AG04449 (cell line): ENCODE measurements at places on chromosomes 1 and 21.
A peak's percentile ranks its signal among the peaks of the same experiment; 100 is the strongest.

DNA sequence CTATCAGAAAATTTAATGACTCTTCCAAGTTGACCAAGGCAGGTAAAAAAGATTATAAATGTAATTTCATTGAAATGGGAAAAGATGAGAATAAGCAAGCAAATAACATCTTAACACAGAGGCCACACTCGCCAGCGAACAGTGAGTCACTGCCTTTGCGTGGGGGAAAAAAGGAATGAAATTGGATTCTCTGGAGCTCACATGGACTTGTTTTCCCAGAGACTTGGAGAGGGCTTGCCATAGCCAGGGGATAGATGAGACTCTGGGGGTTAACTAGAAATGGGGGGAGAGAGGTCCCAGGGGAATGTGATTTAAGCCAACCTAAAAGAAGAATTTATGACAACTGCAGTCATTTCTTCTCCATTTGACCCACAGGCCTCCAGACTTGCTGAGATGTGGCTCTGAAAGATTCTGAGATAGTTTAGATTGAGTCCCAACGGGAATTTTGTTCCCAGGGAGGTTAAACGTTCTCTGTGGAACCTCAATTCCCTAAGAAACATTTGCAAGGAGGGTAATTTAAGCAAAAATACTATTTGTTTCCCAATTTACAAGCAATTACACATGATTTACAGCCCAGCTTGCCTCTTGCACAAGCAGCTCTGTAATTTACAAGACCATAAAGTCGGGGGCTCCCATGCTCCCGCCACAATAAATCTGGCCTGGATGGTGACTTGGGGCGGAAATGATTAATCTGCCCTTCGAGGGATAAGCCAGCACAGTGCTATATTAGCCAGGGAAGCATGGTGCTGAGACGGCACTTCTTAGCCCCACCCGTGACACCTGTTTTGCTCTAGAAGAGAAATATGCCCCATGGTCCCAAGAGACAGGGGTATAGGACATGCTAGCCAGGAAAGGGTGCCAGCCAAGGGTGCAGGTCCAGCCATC is 68.8 kb downstream of the GRIK3 start:
- no peak for DNase-seq

DNA sequence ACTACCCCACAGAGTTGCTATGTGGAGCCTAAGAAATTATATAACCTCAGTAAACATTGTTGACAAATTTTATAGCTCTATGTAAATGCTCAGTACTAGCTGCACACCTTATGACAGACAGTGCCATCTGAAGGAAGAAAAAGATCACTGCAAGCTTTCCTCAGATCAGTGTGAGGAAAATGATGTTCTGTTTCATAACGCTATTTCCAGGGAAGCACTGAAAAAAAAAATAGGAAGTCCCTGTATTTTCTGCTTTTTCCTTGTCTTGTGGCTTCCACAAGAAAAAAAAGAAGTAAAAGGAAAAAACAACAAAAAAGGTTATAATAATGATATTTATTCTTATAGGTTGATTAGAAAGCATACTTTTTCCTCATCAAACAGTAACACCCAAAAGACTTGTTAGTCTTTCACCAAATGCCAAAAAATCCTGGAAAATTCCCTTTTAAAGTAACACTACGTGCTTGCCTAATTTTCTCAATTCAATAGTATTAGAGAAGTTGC is 23.2 kb downstream of the LYST start:
- DNase-seq = no peak

DNA sequence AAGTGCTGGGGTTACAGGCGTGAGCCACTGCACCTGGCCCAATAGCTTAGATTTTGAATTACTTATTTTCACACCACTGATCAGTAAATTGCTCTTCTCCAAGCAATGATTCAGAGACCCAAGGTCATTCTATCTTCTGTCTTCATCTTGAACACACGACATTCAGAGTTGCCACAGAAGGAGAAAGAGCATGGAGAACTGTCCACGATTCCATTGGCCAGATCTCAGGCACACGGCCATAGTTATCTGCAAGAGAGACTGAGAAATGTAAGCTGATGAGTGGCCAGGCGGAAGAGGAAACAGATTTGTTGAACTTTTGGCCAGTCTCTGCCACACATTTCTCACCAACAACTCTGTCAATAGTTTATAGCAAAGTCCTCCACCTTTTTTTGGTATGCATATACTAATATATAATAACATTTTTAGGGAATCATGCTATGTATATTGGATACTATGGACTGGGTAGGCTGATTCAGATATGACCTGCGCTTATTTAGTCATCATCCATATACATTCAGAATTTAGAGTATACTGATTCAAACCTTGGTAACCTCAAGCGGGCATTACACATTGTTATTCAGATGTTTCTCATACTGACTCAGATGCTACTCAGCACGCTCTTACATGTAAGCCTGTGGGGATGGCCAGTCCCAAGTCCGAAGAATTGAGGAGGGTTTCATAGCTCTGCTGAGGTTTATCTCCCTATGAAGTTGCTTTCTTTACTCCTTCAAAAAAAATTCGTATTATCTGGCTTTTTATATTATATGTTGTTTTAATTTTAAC is 25.5 kb upstream of the CAP1 start:
- DNase-seq = peak; percentile 70

- no peak for DNase-seq
Observed at GRCh38 chr1:22259551-22260282, 116.8 kb upstream of the WNT4 start.

DNA sequence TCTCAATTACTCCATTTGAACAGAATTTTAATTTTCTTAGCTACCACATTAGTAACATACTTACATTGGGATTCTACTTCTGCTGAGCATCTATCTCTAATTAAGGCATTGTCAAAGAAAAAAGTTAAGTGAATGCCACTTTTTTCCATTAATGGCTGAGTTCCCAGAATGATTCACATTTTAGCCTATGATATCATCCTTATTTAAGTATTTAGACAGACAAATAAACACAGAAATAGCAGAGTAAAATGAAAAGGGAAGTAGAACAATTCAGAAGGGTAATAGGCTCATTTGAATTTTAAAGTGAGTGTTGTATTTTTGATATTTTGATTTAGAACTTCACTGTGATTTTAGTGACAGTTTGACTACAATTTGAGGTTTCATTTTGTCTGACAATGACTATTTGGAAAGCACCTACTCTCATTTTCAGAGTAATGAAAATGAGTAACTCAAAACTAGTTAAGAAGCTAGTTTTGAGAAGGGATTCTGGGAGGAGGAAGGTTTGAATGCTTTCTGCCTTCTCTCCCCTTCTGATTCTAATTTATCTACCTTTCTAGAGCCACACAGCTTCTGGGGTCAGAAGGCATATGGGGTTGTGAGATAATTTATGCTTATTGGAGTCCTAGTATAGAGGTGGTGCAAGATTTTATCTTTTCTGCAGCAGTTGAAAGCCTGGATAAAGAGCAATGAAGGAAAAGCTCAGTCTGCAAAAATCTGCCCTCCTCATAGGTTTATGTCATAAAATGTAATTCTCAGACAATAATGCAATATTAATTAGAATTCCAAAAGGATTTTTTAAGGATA is 15.5 kb downstream of the LYPLAL1 start:
- DNase-seq = no peak

DNA sequence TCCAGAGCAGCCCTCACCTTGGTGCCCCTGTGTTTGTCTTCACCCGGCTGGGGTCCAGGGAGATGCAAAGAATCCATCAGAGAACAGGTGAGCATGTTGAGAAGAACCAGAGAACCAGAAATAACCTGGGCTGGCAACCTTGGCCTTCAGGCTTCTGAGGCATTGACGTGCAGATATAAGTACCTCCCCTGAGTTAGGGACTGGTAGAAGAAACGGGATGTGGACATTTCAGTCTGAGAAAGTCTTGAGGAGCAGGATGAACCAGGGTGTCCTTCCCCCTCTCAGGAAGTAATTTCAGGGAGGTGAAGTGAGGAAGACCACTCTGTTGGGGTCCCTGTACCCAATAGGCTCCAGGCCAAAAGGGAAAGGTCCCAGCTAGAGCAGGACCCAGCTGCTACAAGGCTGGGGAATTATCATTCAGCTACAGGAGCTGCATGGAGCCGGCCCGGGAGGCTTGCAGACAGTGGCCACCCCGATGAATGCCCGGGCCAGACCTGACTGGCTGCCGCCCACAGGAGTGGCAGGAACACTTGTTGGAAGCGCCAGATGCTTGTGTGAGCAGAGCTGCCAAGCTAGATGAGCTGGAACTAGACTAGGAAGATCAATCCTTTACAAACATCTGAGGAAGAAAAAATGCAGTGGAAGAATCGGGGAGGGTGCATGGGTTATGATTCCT is 1.7 kb upstream of the AURKAIP1 start:
- DNase-seq = no peak

GRCh38 chr1:45430490-45430889 is 60.5 kb downstream of the TESK2 start:
- DNase-seq = no peak

DNA sequence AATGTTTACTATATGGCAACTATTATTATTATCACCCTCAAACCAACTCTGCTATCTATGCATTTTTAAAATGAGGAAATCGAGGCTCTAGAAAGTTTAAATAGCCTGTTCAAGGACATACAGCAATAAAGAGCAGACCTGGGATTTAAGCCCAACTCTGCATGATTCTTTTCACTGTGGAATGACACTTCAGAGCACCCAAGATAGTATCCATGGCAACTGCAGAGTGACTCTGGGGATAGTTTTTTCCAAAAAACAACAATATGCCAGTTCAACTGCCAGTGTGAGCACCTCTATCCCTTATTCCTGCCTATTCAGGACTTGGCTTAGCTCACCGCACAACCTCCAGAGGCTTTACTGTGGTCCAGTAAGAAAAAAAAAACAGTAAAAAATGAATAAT is 293.9 kb downstream of the BRINP2 start:
- DNase-seq = no peak

GRCh38 chr21:38679534-38679933 is 126.2 kb upstream of the ETS2 start:
- peak; percentile 2 for DNase-seq

GRCh38 chr1:161172349-161172748 is 5.0 kb downstream of the B4GALT3 start:
- no peak for DNase-seq

GRCh38 chr1:175410560-175410959 is 218.0 kb upstream of the KIAA0040 start:
- DNase-seq = no peak

DNA sequence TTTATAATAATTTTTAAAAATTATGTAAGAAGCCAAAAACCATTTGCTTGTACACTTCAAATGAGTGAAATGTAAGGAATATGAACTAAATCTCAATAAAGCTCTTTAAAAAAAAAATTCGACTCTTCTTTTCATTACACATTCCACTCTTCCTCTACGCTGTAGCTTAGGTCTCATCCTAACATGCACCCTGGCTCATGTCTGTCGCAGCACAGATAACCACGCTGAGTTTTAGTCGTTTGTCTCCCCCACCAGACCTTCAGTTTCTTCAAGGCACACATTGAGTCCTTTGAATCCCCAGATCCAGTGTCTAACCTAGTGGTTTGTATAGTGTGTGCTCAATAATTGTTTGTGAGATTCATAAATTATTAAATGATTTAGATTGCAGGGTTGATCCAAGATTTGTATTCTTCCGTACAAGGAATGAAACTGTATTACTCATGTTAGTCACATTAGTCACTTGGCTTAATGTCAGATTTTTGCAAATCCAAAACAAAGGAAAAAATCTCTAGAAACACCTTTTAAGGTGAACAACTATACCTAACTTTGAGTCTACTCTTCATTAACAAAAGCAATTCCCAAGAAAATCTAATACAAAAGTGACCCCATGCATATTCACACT is 57.3 kb downstream of the SLC25A24 start:
- DNase-seq = no peak

DNA sequence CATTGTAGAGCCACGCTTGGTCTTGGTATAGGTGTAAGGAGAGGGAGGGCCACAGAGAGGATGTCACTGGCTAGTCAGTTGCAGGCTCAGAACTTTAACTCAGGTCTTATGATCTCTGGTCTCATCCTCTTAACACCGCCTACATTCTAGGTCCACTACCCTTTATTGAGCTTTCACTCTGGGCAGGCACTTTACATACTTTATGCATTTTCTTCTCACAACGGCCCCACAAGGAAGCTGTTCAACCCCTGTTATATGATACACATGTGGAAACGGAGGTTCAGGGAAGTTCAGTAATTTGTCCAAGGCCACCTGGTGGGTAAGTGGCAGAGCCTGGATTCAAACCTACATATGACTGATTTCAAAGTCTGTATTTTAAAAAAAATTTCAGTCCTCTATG is 25.3 kb upstream of the RCAN3 start:
- no peak for DNase-seq

DNA sequence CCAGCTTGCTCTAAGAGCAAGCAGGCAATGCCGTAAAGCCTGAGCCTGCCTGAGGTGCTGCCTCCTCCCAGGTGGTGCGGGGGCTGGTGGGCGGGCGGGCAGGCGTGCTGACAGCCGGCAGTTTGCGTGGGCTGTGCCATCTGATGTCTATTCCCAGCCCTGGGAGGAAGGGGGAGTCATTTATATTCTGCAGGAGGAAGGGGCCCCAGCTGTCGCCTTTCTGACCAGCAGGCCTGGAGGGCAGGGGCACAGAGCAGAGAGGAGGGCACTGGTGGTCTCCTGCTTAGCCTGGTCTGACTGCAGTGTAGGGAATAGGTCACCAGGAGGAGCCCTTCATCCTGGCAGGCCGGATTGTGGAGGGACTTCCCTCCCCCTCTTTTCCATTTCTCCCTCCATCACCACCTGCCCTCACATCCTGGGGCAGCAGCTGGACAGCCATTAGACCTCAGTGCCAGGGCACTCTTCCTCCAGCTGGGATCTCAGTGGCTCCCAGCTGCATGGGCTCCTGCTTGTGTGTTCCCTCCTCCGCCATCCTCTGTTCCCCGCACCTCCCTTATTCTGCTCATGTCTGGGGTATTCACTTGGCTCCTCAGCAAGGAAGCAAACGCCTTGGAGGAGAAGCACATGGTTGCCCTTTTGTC is 4.4 kb downstream of the CYB561D1 start:
- DNase-seq = no peak

- no peak for DNase-seq
Observed at GRCh38 chr1:112866151-112866550, 89.8 kb downstream of the SLC16A1 start.

- DNase-seq = no peak
Observed at GRCh38 chr1:222772996-222773379, 36.0 kb downstream of the FAM177B start.

GRCh38 chr21:27466140-27466539 is 499.3 kb upstream of the ADAMTS5 start:
- no peak for DNase-seq

DNA sequence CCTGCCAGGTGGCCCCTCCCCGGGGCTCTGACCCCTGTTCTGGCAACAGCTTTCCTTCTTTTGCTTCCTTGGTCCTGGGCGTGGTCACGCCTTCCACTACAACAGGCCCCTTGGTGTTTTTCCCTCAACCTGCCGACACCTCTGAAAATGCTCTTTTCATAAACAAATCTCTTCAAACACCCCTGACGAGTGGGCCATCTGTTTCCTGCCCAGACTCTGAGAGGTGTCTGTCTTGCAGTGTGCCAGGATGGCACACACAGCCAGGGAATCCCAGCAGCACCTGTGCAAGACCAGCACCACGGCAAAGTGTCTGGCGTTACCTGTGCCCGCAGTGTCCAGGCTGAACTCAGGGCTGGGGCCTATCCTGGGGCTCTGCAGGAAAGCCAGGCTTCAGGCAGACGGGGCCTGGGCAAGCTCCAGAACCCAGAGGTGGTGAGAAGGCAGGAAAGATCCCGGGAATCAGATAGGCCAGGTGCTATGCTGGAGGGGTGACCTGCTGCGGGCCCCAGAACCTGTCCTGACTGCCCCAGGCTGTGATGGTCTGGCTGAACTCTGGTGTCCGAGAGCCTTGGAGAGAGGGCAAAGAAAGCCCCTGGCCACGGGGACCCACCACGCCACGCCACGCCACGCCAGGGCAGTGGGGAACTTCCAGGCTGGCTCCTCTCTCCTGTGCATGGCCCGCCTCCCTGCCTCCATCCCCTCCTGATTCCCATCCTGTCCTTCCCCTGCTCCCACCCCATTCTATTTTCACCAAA is 88.9 kb downstream of the SIK1 start:
- no peak for DNase-seq
